ENCODE measurements at places on chromosomes 2 and 18. TPM values are rescaled to one million over a fixed set of nuclear protein-coding genes. Genes with fewer than 3 reads are reported as not detected.

The DYSF gene
- 14.7 TPM for total RNA-seq

DNA sequence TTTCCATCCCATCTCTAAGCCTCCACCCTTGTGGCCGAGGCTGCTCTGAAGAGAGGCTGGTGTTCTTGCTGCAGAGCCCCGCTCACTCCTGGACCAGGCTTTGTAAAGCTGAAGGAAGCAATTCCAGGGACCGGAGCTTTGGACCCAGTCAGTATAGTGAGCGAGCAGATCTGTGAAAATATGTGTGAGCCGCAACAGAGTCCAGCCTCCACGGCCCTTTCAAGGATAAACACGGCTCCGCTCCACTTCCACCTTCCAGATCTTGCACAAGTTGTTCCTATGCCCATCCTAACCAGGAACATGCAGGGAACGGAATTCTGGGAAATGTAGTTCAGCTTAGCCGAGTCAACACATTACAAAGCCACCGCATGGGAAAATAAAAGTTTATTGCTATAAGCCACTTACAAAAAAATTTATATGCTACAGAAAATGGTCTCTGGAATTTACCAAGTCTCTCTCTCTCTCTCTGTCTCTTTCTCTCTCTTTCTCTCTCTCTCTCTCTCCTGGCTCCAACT, 151.7 kb upstream of the ZNF521 start:
- H3K4me1 ChIP-seq, result no peaks in the 10 kb centered on the region
- H3K27ac ChIP-seq, result no peak overlapping the region
- DNase-seq, result peak; percentile 48
- peak overlapping the region; percentile 33 for H3K4me3 ChIP-seq
- H3K36me3 ChIP-seq, result no peaks in the 10 kb centered on the region

- H3K4me1 ChIP-seq, result no peaks in the 10 kb centered on the region
- H3K27me3 ChIP-seq, result no peaks in the 10 kb centered on the region
- no peaks in the 10 kb centered on the region for H3K36me3 ChIP-seq
- no peak overlapping the region for H3K27ac ChIP-seq
These were observed 472.2 kb upstream of the DCC start for GRCh38 chr18:51867767-51868166.

- no peak overlapping the region for H3K27ac ChIP-seq
- H3K27me3 ChIP-seq, result no peaks in the 10 kb centered on the region
- H3K36me3 ChIP-seq, result peaks cover 36% of the 10 kb centered on the region
- H3K4me1 ChIP-seq, result no peaks in the 10 kb centered on the region
- H3K4me3 ChIP-seq, result no peak overlapping the region
These were observed 16.6 kb upstream of the HRH4 start for GRCh38 chr18:24443870-24444269.

The CAPN14 gene
- total RNA-seq, result not detected

The ST8SIA3 gene
- total RNA-seq, result not detected

DNA sequence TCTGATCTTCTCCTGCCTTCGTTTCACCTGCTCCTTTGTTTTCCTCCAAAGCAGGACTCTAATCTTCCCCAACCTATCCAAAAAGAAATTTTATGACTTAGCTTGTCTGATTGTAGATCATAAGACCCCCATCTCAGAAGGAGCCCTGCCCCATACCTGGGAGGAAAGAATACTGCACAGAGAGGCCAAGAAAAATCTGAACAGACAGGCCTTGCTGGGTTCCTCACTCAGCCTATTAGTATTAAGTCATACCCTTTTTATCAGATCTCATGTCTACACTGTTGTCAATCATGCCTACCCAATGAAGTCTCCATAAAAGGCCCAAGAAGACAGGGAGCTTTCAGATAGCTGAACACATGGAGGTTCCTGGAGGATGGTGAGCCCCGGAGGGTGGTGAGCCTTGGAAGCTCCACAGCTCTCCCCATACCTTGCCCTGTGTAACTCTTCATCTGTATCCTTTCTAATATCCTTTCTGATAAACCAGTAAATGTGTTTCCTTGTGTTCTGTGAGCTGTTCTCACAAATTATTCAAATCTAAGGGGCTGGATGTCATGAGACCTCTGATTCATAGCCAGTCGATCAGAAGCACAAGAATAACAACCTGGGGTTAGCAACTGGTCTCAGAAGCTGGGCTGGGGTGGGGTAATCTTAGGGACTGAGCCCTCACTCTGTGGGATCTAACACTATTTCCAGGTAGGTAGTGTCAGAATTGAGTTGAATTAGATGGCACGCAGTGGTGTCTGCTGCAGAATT, 108.8 kb downstream of the SPOPL start:
- H3K36me3 ChIP-seq, result no peaks in the 10 kb centered on the region
- no peaks in the 10 kb centered on the region for H3K27me3 ChIP-seq
- no peak for DNase-seq
- no peak overlapping the region for H3K4me3 ChIP-seq

DNA sequence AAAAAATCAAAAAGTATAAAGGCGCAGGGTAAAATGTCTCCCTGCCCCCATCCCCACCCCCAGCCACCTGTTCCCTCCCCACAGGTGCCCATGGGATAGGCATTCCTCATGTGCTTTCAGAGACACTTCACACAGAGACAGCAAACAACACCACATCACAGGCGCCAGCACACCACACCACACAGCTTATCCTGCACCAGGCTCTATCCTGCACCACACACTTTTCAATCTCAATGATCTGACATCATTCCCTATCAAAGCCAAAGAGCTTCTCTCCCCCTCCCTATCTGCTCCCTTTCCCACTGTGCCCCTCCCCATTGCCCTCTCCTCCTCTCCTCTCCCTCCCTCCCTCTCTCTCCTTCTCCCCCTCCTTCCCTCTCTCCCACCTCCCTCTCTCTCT, 15.5 kb downstream of the FAM178B start:
- peak; percentile 58 for DNase-seq
- peak overlapping the region; percentile 40 for H3K27ac ChIP-seq
- H3K36me3 ChIP-seq, result no peaks in the 10 kb centered on the region
- H3K27me3 ChIP-seq, result no peaks in the 10 kb centered on the region
- peaks cover 23% of the 10 kb centered on the region for H3K4me1 ChIP-seq
- no peak overlapping the region for H3K4me3 ChIP-seq

The COL4A3 gene
- 63.8 TPM for total RNA-seq
